ENCODE measurements at places on chromosomes 5 and 9.

DNA sequence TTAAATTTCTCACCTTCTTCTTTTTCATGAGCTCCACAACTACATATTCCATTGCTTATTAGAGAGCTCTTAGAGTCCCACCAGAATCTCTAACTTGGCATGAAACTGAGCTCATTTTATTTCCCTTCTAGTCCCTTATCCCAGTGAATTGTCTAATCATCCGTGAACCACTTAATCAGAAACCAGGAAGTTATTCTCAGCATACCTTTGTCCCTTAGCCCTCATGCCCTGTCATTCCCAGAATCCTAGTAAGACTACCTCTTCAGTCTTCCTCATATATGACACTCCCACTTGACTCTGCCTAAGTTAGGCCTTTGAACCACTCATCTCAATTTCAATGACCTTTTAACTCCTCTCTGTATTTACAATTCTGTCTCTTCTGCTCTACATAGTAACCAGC, 93.0 kb upstream of the PAPPA start:
- DNase-seq, result no peak

DNA sequence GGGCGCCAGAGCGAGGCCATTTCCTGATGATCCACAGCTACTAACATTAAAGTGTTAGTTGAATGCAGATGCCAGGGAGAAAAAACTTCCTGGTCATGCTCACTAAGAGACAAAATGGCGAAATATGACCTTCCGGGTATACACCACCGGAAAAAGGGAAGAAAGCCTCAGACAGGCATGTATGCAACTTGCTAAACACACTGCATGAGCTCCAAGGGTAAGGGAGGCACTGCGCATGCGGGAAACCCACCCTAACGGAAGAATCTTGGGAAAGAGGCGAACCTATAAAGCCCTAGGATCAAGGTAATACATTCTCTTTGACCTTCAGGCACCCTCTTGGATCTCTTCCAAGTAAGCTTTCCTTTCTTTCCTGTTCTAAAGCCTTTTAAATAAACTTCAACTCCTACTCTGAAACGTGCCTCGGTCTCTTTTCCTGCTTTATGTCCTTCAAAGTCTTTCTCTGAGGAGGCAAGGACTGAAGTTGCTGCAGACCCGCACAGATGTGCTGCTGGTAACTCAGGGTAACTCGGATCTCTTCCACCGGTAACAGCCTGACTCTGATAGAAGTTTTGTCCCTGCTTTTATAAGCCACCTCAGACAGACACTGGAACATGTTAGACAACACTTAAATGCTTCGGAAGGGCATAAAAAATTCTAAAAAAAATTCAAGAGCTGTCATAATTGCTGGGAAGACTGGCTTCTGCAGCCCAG, 64.9 kb downstream of the DTWD2 start:
- DNase-seq, result no peak

DNA sequence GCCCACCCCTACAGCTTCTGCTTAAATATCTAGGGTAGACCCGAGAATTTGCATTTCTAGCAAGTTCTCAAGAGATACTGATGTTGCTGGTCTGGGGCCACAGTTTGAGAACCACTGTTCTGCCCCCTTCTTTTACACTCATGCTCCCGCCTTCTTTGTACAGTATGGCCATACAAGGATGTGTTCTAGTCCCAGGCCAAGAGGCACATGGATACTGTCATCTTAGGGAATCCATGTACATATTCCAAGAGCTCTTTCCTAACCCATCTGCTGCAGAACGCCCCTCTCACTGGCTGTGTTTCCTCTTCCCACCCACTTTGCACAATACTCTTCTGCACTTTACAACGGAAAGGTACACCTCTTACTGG, 44.4 kb downstream of the FGF18 start:
- no peak for DNase-seq

GRCh38 chr5:180803181-180804128, 849 bp upstream of the MGAT1 start:
- DNase-seq, result no peak
